ENCODE measurements at places on chromosomes 7 and 10. TPM values are rescaled to one million over a fixed set of nuclear protein-coding genes. Genes with fewer than 3 reads are reported as not detected.

GRCh38 chr7:102431617-102432298, 1.6 kb upstream of the ORAI2 start:
- DNase-seq, result peak; percentile 58

GRCh38 chr7:147756300-147756699, 834.3 kb upstream of the C7orf33 start:
- no peak for DNase-seq

DNA sequence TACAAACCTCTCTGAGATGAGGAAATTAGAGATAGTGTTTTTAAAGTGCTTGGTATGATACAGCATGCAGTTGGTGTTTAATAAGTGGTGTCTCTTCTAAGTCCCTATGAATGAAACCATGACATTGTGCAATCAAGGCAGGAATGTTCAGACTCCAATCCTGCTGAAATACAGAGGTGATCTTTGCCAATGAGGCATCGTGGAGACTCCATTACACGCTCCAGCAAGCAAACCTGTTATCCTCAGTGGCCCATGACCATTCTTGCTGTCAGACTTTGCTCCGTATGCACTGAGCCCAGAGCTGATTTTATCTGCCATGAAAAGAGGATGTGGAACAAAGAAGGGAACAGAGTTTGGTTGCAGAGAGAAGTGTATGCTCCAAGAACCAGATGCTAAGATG, 47.3 kb downstream of the CDHR3 start:
- DNase-seq, result no peak

GRCh38 chr10:24213266-24213665, 4.3 kb downstream of the KIAA1217 start:
- DNase-seq, result no peak

PPP1R17 gene
- total RNA-seq, result not detected
